IMR-90 (cell line): ENCODE measurements at places on chromosomes 5 and 9.

DNA sequence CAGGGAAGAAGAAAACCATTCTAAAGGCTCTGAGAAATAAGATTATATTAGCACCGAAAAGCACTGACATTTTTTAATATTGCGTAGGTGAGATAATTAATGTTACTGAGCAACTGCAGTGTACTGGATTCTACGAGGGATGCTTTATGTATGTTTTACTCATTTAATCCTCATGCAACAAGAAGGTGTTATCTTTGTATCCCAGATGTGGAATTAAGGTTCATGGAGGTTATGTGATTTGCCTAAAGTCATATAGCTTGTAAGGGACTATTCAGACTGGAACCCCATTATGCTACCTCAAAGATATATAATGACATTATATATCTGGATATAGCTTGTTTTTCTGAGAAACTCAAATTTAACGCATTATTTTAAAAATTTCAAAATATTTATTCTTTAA, 2.5 kb downstream of the FBXO4 start:
- no peak for DNase-seq

- no peak for DNase-seq
Measured at GRCh38 chr5:159514229-159514810, 184.0 kb upstream of the IL12B start.

- no peak for DNase-seq
Measured at GRCh38 chr9:91724068-91724440, 226.0 kb downstream of the ROR2 start.

DNA sequence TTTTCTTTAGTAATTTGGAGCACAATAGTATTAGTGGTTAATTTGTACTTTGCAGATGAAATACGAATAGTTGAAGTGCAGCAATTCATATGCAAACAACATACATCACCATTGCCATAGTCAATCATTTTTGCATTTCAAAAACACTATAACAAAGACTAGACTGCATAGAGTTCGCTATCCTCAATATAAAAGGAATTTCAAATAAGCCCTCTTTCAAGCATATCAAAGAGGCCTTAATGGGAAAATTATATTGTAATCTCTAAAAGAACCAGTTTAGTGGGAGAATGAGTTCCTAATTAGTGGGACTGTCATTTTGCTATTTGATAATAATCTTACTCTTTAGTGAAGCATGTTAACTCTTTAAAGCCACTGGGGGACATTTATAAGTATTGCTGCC, 2302.3 kb upstream of the C9orf72 start:
- no peak for DNase-seq

GRCh38 chr9:7640231-7640630, 159.3 kb downstream of the DMAC1 start:
- DNase-seq: no peak

- no peak for DNase-seq
Measured at GRCh38 chr5:37893434-37894134, 53.7 kb upstream of the GDNF start.

DNA sequence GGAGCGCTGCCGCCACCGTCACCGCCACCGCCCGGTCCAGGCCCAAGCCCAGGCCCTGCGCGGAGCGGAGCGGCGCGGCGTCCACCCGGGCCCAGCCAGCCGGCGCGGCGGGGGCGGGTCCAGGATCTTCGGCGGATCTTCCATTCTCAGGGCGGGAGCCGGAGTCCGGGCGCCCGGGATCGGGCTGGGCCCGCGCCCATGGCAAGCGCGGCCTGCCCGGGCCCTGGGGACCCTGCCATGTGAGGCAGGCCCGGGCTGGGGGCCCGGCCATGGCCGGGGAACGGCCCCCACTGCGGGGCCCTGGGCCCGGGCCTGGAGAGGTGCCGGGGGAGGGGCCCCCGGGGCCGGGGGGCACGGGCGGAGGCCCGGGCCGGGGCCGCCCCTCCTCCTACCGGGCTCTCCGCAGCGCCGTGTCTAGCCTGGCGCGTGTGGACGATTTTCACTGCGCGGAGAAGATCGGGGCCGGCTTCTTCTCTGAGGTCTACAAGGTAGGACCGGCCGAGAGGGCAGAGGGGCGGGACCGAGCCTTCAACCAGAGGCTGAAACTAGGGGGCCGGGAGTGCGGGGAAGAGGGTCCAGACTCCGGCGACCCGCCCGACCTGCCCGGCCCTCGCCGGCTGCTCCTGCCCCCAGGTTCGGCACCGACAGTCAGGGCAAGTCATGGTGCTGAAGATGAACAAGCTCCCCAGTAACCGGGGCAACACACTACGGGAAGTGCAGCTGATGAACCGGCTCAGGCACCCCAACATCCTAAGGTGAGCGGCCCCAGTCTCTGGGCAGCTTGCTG, 482 bp downstream of the TESK1 start:
- DNase-seq: no peak

DNA sequence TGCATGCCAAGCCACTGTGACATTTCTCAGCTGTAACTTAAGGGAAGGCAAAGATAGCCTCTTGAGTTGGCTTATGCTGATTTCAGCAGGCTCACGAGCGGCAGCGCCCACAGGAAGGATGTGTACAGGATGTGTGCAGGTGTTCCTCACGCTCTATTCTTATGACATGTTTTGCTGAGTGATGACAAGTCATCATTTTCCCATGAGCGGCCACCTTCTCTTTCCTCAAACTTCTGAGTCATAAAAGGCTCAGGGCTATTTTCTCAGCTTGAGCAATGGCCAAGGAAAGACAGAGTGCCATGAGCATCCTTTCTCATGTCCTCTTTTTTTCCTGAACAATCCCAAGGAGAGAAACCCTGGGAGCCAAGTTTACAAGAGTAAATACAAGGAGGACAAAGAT, 365.9 kb downstream of the PLK2 start:
- DNase-seq: peak; percentile 34

DNA sequence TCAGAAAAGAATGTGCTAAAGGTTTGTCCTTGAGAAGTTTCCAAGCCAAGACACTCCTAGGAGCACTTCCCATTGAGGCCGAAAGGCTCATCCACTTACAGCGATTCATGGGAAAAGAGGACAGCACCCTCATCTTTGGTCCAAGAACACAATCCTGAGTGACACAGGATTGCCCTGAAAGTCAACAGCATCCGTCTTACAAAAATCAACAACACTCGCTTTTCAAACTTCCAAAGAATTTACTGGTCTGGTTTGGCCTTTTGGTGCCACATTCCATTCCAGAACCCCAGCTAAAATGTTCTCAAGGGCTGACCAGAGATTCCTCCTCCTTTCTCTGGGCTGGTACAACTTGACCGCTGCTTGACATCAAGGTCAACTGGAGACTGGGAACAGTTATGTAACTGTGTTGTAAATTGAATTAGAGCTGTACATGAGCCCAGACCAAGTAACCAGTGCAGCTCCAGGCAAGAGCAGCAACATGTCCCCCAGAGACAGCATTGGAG, 415.8 kb upstream of the PIK3R1 start:
- DNase-seq: no peak

GRCh38 chr9:76902395-76902794, 3.5 kb downstream of the PRUNE2 start:
- no peak for DNase-seq

DNA sequence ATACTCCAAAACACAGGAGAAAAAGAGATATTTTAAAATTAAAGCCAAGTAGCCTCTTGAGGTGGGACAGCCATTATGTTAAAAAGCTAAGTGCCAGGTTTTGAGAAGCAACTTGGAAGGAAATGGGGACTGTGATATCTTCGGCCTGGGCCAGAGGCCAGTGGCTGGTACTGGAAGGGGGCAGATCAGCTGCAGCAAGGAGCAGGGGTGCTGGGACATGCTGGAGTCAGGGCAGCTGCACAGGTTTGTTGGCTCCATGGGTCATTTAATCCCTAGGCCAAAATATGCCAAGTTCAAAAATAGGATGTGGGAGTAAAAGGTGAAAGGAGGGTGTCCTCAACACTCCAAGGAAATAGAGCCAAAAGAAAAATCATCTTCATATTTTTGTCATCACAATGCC, 30.0 kb downstream of the ADRB2 start:
- DNase-seq: no peak

DNA sequence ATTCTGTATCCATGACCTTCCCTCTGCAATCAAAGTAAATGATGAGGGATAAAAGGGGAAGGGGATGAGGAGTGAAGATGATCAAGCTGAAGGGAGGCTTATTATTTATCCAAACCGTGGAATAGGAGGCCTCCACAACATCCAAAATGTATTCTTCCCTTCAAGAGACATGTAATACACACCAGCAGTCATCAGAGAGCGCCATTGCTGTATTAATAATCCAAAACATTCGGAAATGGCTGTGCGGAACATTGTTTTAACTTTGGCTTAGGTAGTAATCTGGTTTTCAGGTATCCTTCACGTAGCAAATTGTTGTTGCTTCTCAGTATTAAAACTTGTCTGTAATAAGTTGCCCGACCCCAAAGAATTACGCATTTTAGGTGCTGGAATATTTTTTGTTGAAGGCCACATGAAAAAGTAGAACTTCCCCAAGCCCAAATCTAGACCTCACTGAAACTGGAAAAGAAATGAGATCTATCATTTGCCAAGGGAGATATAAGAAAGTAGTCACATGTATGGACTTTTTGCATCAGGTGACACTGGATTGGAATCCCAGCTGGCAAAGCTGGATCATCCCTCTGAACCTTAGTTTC, 2.6 kb upstream of the BOD1 start:
- DNase-seq: peak; percentile 58

DNA sequence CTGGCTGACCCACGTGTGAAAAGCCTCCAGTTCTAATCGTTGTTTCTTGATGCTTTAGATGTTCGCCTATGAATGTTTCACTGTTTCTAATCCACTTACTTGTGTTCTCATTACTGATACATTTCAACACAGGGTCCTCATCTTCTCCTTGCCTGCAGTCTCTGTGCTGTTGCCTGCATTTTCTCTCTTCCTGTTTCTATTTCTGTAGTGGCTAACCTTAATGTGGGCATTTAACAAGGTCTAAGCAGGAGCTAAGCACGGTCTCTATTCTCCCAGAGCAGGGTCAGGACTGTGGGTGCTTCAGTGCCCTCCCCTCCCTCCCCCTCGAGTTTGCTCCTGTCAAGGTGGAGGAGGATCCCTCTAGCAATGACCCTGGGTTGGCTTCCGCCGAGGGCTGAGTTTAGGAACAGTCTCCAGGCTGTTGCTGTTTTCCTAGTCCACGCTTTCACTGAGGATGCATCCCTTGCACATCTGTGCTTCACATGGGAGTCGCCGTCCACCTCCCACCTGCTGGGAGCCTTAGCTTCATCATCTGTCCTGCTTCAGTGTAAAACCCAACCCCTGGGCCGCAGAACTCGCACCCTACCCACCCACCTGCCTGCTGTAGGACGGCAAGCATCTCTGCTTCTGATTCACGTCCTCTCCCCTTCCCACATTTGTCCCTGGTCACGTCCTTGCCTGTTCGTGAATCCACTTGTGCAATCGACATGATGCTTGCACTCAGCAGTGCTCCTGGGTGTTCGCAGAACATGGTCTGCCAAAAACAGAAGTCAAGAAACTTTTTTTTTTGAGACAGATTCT, 2.4 kb upstream of the EXOC3 start:
- DNase-seq: no peak

GRCh38 chr9:90827181-90827871, 25.7 kb downstream of the SYK start:
- no peak for DNase-seq

DNA sequence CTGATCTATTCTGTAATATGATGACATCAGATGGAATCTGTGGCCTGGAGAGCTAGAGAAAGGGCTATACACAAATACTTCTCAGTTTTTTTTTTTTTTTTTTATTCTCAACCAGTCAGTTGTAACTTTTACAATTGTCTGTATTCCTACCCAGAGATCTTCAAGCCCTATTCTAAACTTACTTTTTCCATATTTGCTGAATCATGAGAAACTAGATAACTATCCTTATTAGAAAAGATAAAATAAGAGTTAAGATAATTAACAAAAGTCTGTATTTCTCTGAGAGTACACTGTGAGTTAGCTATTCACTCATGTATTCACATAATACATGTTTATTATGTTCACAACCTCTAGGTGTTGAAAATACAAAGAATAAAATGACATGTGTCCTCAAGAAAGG, 1575.9 kb downstream of the EFNA5 start:
- DNase-seq: peak; percentile 14

- peak; percentile 88 for DNase-seq
Measured at GRCh38 chr9:79686381-79687130, 114.8 kb downstream of the TLE4 start.

GRCh38 chr9:137371521-137371941, 51.4 kb downstream of the EXD3 start:
- no peak for DNase-seq

DNA sequence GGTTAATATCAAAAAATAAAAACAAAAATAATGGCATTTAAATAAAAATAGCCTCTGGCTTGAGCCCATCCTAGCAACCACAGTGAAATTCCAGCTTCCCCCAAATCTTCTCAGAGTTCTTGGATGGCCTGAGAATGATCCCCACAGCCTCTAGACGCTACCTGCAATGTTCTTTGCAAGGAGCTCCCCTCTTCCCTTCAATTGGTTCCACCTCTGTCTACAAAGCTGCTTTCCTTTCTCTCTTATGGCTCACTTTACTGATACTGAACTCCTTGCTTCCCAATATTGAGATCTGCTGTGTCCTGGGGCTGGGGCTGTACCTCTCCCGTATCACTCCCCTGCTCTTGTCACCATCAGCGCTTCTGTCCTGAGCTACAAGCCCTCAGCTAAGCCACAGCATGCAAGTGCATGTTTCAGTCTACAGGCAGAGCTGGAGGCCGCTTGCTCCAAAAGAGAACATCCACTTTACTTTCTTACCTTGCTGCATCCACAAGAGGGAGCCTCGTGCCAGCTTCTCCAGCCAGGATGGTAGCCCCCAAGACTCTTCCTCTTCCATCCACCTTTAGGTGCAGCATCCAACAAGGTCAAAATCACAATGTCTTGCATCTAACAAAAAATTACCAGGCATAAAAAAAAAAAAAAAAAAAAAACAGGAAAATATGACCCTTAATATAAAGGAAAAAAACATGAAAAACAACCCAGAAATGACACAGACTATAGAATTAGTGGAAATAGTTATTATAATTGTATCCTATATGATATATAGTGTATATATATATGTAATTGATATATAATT, 57.4 kb upstream of the PRSS3 start:
- peak; percentile 62 for DNase-seq

- peak; percentile 87 for DNase-seq
Measured at GRCh38 chr9:99040911-99041582, 63.9 kb upstream of the TGFBR1 start.

- peak; percentile 81 for DNase-seq
Measured at GRCh38 chr5:168302785-168303184, 11.3 kb downstream of the WWC1 start.

- no peak for DNase-seq
Measured at GRCh38 chr9:132826621-132827365, 51.3 kb downstream of the AK8 start.

DNA sequence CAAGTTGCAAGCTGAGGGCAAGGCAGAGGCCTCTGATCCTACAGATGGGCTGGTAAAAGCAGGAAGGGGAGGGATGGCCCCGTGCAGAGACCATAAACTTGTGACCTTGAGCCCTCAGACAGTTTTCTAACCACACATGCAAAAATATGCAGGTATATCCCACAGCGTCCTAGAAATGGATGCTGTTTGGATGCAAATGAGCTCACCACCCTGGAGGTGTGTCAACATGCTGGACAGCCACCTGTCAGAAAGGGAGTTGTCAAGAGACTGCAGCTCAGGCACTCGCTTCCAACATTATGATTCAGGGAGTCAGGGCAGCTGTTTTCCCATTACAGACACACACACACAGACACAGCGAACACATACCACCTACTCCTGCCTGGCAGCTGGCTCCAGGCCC, 97.3 kb upstream of the PANK3 start:
- no peak for DNase-seq

- DNase-seq: no peak
Measured at GRCh38 chr5:14834062-14834461, 37.5 kb downstream of the ANKH start.
